ENCODE measurements at places on chromosomes 3 and 15.
A peak's percentile ranks its signal among the peaks of the same experiment; 100 is the strongest.

DNA sequence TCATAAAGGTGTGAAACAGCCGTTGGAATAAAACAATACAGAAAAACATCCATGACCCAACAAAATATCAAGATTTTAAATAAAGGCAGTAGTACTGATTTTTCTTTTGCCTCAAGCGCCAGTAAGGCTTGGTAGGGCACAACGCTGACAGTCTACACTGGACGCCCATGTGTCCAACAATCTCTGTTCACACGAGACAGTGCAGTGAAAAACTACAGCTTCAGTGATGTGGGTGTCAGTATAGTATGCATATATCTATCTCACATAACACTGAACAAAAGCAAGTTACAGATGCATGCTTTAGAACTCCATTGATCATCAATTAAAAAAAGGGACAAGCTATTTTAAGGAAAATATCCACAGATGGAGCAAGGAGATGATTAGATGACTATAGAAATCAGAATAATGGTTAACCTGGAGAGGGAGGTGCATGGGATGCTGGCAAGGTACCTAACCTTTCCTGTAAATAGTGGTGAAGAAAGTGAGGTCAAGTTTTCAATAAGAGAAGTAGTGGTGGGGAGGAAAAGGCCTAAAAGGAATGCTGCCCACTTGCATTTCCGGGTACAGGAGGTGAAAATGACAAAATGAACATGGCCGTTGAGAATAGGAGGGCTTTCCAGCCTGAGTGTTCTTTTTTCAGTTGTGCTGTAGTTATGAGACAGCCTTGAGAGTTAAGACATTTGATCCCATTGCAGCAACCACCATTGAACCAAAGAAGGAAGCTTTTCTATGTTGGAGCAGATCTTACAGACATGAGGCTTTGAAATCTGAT is 42.7 kb downstream of the CTNNB1 start:
- DNase-seq, result no peak

DNA sequence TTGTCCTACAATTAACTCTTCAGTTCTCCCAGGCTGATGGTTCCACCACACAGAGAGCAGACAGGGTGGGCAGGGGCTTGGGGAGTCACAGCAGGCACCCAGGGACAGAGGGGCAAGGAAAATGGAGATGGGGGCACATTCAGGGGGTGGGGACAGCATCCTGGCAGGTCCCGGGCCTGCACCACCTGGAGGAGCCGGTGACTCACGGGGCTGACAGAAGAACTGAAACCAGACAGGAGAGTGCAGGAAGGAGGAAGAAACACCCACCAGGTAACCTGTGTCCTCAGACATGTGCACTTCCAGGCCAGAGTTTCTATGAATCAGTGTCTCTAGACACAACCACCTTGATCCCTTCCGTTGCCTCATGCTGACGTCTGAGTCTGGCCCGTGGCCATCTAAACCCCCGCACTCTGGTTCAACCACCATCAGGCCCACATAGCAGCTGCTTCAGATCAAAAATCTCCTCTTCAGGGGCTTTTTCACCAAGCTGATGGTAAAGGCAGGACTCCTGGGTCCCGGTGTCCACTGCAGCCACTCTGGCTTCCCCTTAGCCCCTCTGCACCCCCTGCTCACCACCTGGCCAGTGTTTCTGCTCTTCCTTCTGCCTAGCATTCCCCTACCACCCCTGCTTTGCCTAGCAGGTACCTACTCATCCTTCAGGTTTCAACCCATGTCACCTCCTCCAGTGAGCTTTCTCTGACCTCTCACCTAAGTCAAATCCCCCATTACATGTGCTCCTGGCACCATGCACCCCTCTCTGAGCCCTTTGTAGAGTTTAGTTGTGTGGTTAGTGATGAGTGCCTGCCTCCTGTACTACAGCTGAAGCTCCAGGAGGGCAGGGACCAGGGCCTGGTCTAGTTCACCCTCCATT is 16.5 kb upstream of the CYP11A1 start:
- DNase-seq, result peak; percentile 68

DNA sequence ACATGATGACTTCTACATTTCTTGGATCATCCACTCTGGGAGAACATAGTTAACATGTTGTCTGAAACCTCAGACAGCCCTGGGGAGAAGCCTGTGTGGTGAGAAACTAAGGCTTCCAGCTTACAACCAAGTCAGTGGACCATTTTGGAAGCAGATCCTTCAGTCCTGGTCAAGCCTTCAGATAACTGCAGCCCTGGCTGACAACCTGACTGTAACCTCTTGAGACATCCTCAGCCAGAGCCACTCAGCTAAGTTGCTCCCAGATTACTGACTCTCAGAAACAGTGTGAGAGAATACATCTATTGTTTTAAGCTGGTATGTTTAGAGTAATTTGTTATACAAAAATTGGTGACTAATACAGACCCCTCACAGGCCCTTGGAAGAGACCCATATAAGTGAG is 50.9 kb upstream of the KPNA4 start:
- DNase-seq, result peak; percentile 9

- no peak for DNase-seq
Observed at GRCh38 chr3:144151983-144152382, 180.4 kb downstream of the DIPK2A start.

DNA sequence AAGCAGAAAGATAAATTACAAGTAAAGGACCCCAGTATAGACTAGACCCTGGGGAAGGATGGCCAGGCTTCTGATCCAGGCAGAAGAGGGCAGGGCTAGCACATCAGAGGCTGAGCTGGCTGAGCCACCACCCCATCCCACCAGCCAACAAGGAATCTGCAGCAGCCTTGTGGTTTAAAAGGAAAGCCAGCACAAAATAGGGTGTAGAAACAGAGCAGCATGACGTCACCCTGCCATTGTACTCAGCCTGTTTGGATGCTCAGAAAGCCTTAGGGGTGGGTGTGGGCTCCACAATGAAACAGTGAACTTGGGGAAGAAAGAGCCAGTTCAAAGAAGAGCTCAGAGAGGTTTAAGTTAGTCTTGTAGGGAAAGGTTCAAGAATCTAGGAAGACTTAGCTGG is 28.2 kb downstream of the DUOX1 start:
- peak; percentile 85 for DNase-seq

DNA sequence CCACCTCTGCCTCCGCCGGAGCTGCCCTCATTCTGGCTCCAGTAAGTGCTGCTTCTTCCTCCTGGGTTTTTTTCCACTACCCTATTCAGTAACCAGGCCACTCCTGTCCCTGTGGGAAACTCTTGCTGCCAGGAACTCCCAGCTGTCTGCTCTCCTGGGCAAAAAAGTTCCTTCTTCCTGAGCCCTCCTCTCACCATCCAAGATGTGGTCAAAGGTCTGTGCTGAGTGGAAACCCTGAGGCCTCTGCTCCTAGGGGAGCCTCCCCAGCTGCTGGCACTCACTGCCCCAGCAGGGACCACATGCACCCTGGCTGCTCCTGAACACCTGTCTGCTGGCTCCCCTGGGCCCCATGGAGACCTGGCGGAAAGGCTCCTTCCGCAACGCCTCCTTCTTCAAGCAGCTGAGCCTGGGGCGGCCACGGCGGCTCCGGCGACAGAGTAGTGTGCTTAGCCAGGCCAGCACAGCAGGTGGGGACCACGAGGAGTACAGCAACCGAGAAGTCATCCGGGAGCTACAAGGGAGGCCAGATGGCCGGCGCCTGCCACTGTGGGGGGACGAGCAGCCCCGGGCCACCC is 454 bp downstream of the C15orf62 start:
- DNase-seq, result no peak

DNA sequence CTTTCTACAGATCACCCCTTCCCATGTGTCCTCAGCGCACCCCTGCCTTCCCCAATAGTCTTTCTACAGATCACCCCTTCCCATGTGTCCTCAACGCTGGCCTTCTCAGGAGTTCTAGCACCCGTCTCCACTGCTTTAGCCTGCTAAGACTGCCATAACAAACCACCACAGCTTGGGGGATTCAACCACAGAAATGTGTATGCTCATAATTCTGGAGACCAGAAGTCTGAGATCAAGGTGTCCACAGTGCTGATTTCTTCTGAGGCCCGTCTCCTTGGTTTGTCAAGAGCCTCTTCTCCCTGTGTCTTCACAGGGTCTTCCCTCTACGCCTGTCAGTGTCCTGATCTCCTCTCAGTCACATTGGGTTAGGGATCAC is 68.1 kb upstream of the CGNL1 start:
- DNase-seq, result no peak

DNA sequence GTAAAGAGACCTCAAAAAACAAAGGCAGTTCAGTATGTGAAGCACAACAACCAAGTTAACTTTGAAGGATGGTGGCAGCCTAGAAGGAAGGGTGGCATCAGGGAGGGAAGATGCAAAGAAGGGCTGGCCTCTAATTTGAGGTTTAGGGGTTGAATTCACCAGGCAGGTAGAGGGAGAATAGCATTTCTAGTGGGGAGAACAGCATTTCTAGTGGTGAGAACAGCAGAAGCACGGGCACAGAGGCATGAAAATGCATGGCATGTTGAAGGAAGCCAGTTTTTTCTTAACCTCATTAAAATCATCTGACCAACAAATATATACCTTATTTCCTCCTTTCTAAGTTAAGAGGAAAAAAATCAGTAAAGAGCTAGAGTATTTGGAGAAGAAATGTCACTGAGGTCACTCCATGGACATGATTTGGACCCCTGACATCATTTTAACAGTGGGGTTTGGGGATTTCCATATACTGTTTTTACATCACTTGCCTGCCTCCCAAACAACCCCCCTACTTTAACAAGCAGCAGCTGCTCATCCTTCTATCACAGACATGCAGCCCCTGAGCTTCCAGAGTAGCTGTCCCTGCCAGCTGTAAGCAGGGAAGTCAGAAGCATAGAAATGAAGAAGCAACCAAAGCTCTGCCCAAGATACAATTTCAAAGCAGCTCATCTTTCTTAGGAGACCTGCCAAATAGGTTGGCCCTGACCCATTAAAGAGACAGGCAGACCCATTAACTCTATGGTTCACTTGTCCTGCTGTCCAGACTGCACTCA is 2.4 kb upstream of the POPDC2 start:
- DNase-seq, result peak; percentile 73

DNA sequence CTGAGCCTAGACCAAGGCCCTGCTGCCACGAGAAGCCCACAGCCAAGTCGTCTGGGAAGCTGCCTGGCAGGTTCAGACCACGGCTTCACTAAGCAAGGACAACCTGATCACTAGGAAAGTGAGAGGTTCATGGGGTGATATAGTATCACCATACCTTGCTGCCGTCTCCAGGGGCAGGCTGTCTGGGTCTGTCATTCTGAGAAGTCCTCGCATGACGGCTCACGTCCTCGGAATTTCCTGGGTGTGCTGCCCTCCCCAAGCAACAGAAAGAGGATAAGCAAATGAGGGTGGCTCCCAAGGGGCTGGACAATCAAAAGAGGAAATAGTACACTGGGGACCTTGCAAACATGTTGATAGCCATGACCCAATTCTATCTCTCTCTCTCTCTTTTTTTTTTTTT is 207.4 kb upstream of the IGF1R start:
- no peak for DNase-seq

GRCh38 chr15:75597667-75598341 is 18.7 kb upstream of the PTPN9 start:
- DNase-seq, result peak; percentile 30

GRCh38 chr15:31464216-31465082 is 137.8 kb downstream of the KLF13 start:
- no peak for DNase-seq

DNA sequence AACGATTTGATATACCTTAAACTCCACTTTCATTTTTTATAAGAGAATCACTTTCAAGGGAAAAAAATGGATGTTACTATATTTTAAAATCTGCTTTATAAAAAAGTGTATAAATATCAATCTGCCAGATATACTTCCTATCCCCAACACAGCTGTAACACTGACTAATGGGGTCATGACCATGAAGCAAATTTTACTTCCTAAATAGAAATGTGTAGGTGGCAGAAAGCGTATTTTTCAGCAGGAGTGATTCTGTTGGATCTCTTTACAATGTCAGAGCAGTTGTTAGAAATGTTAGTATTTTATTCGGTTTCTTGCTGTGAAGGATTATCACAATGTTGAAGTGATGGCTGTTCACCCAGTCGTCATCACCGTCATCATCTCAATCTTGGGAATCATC is 5.5 kb upstream of the C15orf40 start:
- no peak for DNase-seq

- DNase-seq, result peak; percentile 33
Observed at GRCh38 chr15:58889363-58889762, 44.1 kb downstream of the SLTM start.

DNA sequence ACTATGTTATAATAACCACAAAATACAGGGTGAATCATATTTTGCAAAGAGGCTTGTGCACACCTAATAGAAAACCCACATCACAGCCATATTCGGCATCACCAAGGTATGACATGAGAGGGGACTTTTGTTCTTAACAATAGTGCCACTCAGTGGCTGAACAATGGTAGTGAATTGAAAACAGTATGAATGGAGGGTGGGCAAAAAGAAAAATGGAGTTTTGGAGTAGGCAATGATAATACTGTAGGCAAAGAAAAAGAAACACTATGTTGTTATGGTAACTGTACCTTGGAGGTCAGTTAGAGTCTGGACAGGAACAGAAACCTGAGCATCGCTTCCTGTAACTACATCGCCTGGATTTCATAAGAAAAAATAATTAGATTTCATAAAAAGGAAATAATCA is 348.6 kb downstream of the PLCL2 start:
- peak; percentile 77 for DNase-seq

- peak; percentile 84 for DNase-seq
Observed at GRCh38 chr3:112013058-112013783, 14.5 kb downstream of the TAGLN3 start.

- DNase-seq, result peak; percentile 73
Observed at GRCh38 chr3:11592445-11593298, 51.0 kb downstream of the VGLL4 start.

- DNase-seq, result no peak
Observed at GRCh38 chr3:69339760-69340159, 46.1 kb downstream of the FRMD4B start.

DNA sequence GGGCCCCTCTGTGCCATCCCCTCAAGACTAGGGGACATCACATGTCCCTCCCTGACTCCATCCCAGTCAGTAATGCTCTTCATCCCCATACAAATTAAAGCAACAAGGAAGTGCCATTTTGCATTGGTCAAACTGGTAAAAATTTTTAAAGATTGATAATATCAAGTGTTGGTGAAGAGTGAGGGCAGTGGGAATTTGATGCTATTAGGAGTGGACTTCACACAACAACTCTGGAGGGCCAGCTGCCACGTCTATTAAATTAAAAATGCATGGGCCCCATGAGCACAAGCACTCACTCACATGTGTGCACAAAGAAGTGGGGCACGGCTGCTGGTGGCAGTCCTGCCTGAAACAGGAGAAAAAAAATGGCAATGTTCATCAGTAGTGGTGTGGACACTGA is 47.8 kb downstream of the DNAJB8 start:
- no peak for DNase-seq

- DNase-seq, result peak; percentile 88
Observed at GRCh38 chr3:125916376-125916978, 52.5 kb upstream of the ROPN1B start.
